ENCODE measurements at places on chromosomes 3 and 15.
A peak's percentile ranks its signal among the peaks of the same experiment; 100 is the strongest.

GRCh38 chr3:194352667-194353246 lies 1.6 kb upstream of the CPN2 start:
- no peak for DNase-seq

- no peak for DNase-seq
Measured at GRCh38 chr3:146195030-146195429, 34.0 kb upstream of the PLOD2 start.

GRCh38 chr15:50095938-50096821 lies 22.9 kb downstream of the ATP8B4 start:
- no peak for DNase-seq

GRCh38 chr3:169218314-169218983 lies 445.1 kb downstream of the MECOM start:
- DNase-seq: no peak

DNA sequence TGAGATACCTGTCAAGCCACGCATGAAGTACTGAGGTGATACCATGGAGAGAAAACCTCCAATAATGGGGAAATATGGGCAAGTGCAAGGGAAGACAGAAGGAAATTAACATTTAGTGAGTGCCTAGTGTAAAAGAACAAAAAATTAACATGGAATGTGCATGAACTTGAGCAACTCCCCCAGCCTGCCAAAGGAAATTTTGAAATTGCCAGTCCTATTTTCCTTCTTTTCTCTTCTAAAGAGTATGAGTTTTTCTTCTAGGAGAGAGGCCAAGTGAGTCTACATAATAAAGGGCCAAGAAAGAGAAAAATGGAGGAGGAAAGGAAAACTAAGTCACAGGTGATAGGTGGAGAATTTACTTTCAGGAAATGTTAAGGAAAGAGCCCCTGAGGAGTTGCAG lies 602.4 kb upstream of the MDFIC2 start:
- no peak for DNase-seq

GRCh38 chr15:55250392-55250791 lies 39.2 kb downstream of the RAB27A start:
- DNase-seq: no peak

- no peak for DNase-seq
Measured at GRCh38 chr3:121735047-121735696, 14.4 kb downstream of the GOLGB1 start.

GRCh38 chr3:171770689-171771620 lies 39.3 kb downstream of the PLD1 start:
- DNase-seq: no peak

GRCh38 chr3:186930143-186930640 lies at the start of gene ST6GAL1:
TSS of gene ST6GAL1 (plus strand) at chr3:186930526. CDS start at chr3:187042704, 112,178 bp downstream.
- peak; percentile 74 for DNase-seq

Data from activated CD4-positive, alpha-beta T cell treated with anti-CD3 and anti-CD28 coated beads for 4 hours (primary cell).